HL-60 (cell line): ENCODE measurements at places on chromosomes 2 and 18.

- no peak for DNase-seq
Measured at GRCh38 chr2:218093879-218094278, 24.8 kb downstream of the RUFY4 start.

DNA sequence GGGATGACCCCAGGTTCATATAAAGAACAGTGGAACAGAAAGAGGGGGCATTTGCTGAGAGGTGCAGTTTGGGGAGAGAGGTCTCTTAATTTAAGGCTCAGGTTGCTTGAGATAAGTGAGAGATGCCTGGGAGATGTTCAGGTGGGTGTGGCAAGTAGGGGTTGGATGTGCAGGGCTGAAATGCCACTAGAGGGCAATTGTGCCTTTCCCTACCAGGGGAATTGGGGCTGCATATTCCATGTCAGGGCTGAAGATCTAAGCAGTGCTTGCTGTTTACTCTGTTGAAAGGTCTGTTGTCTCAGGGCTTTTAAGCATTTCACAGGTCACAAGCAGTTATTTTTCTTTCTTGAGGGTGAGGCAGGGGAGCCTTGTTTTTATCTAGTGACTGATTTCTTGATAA, 7.8 kb downstream of the CCDC85A start:
- DNase-seq = no peak

DNA sequence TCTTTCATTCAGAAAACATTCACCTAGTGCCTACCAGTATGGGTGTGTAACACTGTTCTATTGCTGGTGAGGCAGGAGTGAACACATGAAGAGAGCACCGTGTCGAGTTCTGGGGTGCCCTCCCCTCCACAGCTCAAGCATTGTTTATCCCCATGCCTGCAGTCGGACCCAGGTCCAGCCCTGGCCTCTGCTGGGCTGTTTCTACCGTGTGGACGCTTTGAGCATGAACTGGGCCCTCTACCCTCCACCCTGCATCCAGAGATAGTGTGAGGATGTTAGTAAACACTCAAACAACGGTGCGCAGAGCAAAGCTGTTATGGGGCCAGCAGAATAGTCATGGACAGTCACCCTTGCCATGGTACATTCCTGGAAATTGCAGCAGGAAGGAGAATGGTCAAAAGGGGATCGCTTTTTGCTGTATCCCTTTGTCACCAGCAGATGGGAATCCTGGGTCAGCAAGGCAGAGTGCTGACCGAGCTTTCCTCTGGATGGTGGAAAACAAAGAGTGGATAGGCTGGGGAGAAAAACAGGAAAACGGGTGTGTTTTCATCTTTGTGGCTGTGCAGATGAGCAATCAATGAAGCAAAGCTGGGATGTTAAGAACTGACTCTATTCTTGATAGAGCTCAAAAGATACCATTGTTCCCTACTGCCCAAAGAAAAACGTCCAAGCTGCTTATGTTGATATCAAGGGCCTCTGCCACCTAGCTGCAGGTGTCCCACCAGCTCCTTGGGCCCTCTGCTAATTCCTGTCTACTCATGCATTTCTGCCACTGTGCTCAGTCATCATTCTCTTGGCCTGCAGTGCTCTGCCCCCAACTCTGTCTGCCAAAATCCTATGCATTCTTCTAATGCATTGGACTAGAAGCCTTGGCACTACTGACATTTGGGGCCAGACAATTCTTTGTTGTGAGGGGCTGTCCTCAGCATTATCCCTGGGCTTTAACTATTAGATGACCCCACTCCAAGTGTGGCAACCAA, 38.7 kb downstream of the REEP1 start:
- DNase-seq = no peak

- no peak for DNase-seq
Measured at GRCh38 chr2:117118994-117119393, 695.5 kb upstream of the DDX18 start.

DNA sequence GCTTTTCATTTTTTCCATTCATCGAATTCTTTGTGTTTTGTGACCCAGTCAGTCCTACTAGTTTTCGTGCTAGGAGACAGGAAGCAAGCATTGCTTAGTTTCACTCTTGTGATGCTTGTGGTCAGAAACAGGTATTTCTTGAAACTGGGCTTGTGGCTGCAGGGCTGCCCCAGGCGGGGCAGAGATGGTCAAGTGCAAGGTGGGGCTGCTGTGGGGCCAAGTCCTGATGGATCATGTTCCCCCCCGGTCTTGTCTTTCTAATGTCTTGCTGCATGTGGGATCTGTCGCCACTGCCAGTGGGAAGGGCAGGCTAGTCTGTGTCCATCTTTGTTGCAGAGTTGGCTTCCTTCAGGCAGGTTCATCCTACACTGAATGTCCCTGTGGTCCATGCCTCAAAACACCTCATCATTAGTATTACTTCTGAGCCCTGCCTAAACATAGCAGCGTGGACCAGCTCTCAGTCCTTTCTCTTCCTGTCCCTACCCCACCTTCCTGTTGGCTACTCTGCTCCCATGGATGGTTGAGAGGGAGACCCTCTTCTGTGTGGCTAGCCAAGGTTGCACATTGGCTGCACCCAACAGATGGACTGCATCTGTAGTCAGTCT, 38.7 kb downstream of the INPP4A start:
- no peak for DNase-seq

GRCh38 chr2:114389021-114389420, 53.4 kb upstream of the DPP10 start:
- no peak for DNase-seq

GRCh38 chr2:8550481-8550880, 131.4 kb upstream of the ID2 start:
- DNase-seq = no peak

- no peak for DNase-seq
Measured at GRCh38 chr2:213688133-213688532, 403.9 kb downstream of the SPAG16 start.

DNA sequence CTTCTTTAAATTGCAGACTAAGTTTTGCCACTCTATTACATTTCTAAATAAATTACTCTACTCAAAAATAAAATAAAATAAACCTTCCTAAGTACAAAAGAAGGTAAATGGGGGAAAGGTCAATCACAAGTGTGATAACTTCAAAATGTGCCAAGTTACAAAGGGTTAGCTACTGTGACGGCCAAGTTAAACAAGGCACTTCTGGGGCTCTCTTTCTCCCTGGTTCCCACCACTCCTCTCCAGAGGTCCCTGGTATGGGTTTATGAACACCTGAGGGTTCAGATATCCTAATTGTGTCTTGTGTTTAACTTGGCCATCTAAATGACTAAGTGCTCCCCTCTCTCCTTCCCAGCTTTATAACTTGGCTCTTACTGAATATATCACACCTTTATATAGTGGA, 5.4 kb downstream of the ZNF521 start:
- no peak for DNase-seq

DNA sequence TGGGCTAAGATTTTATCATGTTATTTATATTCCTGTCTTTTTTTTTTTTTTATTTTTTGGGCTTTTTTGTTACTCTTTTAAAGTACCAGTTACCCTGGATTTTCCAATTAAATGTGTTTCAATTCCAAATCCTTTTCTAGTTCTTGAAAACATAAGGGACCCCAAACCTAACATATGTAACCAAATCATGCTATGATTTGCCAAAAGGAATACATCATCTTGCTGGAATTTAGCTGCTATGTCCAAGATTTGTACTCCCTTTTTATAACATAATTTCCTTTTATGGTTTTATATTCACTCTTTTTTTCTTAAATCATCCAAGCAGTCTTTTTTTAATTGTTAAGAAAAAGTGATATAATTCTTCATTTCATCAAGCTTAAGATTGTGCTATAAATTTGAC, 60.9 kb upstream of the DSEL start:
- no peak for DNase-seq

GRCh38 chr2:212905640-212906201, 245.7 kb downstream of the IKZF2 start:
- no peak for DNase-seq

DNA sequence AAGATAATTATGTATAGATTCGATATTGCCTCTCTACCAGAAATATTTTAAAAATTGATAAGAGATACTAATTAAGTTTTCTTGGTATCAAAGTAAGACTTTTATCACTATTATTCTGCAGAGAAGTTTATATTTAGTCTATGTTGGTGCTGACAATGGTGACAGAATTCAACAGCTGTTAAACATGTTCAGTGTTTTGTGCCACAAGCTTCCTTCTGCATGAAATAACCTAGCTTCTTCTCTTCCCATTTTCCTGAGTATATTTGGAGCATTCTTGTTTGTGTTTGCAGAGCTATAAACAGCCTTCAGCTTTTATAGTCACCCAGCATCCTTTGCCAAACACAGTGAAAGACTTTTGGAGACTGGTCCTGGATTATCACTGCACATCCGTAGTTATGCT, 229.2 kb upstream of the RAB12 start:
- no peak for DNase-seq

DNA sequence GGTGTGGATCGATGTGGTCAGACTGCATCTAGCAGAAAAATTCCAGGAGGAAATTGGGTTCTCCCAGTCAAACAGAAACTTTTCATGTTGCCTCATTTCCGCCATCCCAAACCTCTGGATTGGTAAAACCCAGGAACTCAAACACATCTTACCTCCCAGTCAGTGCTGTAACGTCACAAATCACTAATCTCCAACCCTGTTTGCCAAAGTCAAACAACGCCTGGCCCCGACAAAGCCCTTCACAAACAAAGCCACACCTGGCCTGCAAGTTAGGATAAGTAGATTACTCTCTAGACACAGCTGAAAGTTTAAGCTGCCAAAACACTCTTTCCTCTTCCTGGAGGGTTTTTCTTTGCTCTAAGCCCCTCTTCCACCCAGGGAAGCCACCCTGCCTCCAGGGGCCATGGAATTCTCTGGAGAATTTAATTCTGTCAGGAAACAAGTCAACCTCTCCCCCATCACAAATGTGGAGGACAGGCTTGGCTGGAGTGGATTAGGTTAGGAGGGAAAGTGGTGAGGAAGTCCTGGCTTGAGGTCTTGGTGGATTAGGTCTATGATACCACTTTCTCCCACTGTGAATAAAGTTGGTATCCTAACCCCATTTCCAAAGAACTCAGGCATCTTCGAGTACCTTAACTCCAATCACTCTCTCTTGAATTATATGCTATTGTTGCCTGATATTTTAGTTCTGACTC, 86.7 kb downstream of the LYPD6B start:
- DNase-seq = no peak
